ENCODE measurements at places on chromosomes 12 and 14.
A peak's percentile ranks its signal among the peaks of the same experiment; 100 is the strongest.

DNA sequence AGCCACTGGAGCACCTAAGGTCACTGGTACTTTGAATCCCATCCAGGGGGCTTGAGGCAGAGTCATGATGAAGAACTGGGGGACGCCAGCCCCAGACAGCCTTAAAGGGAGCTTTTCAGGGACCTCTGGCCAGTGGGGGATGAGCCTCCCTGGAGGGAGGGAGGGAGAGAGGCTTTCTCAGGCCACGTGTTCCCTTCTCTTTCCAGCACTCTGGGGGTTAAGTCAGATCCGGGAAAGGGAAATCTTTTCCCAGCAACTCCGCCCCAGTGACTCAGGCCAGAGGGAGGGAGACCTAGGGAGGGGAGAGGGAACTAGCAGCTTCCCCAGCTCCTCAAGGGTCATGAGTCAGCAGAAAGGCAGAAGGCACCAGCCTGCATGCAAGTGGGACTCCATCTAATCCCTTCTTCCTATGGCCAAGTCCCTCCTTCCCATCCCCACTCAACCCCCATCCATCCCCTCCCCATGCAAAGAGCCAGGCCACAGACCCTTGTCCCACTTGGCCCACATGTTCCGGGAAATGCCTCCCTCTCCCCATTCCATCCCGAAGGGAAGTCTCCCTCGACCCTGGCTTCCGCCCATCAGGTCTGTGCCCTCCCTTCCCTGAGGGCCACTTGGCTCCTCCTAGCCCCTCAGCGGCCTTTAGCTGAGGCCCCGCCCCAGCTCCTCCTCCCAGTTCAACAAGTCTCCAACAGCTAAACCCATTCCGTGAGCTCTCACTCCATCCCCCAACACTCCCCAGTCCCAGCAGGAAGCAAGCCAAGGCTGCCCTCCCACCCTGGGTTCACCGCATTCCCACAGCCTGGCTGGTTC is 5.6 kb downstream of the TNFRSF1A start:
- DNase-seq = peak; percentile 90

DNA sequence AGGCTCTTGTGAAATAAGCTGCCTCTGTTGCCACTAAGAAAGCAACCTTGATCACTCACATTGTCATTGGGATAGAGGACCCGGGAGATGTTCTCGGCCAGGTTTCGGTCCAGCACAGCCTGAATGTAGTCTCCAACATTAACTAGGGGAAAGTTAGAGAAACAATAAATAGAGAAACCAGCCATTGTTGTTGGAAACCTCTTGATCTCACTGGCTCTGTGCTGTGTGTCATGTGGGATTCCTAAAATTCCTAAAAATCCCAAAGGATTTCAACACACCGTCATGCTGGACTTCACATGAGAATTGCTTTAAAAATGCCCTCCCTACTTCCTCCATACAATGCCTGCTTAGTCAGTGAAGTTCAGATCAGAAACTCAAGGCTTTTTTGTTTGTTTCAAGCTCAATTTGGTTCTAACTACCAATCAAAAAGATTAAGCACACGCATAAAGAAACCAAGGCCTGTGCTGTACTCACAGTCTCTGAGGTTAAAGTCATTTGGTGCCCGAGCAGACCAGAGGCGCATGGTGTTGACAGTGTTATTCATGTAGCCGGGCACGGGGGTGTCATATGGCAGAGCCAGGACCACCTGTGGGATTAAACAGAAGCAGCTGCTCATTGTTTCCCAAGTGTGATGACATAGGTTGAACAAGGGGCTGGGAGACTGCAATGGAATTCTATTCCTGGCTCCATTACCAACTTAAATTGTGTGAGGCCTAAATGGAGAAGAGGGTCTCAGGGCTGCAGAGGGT is 23.6 kb downstream of the PYGL start:
- no peak for DNase-seq

DNA sequence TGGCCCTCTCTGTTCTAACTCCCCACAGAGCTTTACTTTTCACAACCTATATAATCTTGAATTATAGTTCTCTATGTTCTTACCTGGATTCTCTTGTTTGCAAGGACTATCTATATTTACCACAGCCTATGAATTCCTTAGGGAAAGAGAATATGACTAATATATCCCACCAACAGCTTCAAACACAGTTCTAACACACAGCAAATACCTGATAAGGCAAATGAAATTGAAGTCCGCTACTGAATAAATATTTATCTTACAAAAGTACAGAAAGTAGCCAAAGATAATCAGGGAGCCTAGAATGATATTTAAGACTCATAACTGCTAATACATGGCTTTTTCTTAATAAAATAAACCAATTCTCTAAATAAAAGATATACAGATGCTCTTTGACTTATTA is 165.1 kb downstream of the C12orf42 start:
- DNase-seq = no peak

- DNase-seq = no peak
Measured at GRCh38 chr14:86935241-86935885, 1057.6 kb downstream of the GALC start.

GRCh38 chr12:2057041-2057794 is 4.4 kb downstream of the CACNA1C start:
- peak; percentile 37 for DNase-seq

DNA sequence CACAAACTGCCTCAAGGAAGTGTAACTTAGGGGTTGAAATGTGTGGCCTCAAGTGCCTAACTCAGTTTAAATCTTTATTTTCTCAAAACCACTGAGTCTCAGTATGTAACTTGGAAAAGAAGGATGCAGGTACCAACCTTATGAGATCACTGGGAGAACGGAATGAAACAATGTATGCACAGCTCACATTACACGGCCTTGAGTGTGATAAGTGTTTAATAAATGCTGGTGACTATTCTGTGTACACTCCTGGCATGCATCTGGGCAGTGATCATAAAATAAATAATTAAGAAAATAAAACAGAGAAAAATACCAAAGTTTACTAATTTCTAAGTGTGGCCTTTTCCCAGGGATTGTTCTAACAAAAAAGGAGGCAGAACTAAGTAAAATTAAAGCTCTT is 974.5 kb upstream of the FLRT2 start:
- DNase-seq = no peak

DNA sequence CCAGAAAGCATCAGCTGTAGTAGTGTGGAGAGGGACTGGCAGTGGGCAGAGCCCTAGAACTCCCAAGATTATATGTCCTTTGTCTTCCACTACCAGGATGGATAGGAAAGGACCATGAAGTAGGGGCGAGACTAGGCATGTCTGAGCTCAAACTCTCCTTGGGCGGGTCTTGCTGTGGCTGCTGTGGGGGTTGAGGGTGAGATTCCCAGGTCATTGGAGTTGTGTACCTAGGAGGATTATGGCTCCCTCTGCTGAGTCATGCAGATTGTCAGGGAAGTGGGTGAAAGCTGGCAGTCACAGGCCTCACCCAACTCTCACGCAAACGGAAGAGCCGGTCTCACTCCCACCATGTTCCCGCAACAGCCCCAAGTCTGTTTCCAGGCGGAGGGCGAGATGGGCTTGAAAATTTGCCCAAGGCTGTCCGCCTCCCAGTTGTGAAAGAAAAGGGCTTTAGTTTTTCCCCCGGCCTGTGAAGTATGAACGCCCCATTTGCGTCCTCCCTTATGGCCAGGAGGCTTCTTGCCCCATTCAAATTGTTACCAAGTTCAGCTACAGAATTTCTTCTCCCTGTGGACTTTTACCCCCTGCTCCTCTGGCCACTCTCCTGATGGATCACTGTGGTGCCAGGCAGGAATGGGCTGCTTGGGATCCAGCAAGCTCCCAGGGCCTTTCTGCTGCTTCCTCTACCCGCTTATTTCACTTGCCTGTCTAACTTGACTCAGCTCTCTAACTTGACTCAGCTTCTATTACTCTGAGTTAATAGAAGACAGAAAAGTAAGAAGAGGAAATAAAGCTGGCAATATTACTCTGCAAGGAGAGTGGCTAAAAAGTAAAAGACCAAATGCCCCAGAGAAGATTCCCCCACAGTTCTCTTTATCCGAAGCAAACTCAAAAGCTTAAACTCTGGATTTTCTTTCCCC is 159.3 kb downstream of the SLC2A13 start:
- DNase-seq = no peak

DNA sequence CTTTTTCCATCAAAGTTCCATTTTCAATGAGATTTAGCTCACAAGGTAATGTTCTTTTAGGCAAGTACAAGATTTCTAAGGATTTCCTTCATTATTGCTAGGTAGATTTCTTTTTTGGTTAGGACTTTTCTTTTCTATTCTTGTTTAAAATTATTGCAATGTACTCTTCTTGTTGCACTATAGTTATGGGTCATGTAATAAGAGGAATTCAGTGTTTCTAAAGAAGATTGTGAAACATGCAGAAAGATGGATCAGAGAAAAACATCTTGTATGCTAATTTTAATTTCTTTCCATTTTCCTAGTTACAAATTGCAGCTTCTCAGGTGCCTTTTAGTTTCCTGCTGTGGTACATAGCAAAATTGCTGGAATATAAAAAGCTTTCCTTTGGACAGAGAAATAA is 56.1 kb downstream of the BTG1 start:
- no peak for DNase-seq

DNA sequence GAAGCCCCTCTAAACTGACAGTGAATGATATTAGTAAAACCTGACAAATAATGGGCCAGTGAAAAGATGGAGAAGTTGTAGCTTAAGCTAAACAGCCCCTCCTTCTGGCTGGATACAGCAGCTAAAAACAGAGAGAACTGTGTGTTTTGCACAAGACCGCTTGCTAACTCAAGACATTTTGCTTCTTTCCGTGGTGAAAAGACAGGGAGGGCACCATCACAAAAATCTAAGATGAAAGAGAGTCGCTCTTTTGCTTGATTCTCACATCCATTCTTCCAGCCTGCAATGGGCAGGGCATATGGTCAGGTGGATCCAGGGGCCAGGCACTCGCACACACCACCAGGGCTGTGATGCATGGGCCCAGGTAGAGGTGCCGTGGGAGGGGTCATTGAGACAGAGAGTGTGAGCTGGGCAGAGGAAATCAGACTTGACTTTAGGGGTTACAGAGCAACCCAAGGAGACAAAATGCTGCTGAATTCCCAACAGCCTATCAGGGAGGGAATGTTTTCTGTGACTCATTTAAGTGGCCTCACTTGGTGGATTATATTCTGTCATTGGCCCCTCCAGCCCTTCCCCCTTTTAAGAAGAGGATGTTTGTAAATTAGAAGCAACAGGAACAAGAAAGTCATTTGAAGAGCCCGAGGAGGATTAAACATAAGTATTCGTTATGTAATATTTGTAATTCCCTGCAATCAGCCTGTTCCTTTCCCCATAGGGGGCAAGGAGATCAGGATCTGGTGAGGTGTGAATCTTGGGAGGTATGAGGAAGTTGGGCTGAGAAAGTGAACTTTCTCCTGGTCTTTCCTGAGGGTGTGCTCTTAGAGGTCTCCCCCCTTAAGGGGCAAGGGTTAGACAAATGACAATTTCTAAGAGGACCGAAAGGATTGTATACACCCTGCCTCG is 12.3 kb downstream of the EMP1 start:
- no peak for DNase-seq

GRCh38 chr12:39365364-39366001 is 77.4 kb downstream of the KIF21A start:
- DNase-seq = no peak

GRCh38 chr14:41397926-41398325 is 208.8 kb upstream of the LRFN5 start:
- no peak for DNase-seq

- DNase-seq = no peak
Measured at GRCh38 chr12:46892887-46893286, 67.1 kb upstream of the SLC38A4 start.

DNA sequence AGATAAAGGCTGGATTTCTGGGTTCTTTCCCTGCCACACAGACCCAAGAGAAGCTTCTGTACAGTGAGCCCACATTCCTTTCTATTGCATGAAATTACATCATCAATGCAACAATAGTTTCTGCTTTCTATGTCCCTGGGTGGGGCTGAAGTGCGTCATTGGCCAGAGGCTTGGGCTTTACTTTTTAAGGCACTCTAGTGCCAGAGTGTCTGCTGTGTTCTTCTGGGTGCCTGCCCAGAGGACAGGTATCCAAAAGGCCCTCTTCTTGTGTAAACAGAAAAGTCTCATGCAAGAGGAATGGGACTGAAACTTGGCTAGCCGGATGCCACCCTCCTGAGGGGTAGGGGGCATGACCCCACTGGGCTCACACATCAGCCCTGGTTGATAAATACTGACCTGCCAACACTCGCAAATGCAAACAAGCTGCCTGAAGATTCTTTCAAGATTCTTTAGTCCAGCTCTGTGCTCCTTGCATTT is 5.9 kb downstream of the KRT86 start:
- DNase-seq = peak; percentile 90

- DNase-seq = no peak
Measured at GRCh38 chr14:28778138-28779117, 11.8 kb downstream of the FOXG1 start.

DNA sequence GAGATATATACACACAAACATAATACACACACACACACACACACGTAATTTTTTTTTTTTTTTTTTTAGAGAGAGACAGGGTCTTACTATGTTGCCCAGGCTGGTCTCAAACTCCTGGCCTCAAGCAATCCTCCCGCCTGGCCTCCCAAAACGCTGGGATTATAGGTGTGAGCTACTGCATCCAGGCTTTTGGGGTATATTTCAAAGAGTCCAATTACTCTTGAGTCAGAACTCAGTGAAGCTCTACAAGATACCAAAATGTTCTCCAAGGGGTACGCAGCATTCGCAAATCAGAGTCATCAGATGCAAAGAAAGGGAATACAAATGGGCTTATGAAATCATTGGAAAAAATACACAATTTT is 54.0 kb downstream of the PHLDA1 start:
- DNase-seq = no peak

DNA sequence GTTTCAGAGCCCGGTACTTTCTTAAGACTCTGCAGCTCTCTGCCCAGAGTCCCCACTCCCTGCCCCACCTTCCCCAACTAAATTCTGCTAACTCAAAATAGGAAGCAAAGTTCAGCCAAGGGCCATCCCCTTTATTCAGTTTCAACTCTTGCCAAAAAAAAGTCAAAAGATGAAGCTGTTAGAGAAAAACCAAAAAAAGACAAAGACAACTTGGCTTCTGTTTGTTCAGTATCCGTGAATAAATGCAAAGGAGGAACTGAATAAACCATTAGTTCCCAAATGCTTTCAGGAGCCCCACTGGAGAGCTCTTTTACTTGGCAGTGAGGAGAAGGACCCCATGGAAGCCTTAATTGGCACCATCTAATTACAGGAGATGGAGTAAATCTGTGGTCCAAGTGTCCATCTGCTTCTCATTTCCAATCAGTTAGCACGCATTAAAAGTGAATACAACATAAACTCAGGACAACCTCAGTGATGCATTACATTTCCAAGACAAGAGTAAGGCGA is 155.4 kb upstream of the GZMB start:
- no peak for DNase-seq

DNA sequence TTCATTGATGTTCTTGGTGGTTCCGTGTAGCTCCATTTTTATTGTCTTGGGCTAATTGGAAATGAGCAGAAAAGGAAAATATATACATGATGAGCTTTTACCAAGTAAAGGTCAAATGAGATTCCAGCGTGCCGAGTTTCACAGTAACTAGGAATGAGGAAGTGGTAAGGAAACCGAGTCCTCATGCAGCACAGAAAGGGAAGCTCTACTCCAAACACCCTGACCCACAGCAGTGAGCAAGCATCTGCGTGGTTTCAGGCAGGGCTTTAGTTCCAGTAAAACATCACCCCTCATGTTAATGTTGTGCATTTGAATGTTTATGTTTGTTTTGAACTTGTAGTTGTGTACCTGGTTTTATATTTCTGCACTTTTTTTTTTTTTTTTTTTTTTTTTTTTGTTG is 208.0 kb downstream of the SLC41A2 start:
- DNase-seq = peak; percentile 43

All from mucosa of gallbladder (tissue), 1 donor.